GM12864 (cell line): ENCODE measurements at places on chromosomes 6 and 20.

DNA sequence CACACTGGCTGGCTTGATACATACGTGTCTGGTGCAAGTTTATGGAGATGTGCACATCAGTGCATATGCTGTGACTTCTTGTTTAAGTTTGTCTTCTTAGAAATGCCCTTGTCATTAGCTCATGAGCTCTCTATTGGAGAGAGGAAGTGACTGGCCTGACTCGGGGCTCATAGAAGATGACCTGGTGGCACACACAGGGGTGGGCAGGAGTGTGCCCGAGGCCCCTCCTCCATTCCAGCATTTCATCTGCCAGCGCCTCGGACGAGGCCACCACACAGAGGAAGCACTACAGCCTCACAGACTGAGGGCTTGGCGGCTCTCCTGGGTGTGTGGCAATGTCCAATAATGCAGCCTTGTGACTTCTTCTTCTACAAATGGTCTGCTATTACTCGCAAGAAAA lies 109.7 kb downstream of the FAM120B start:
- DNase-seq = no peak

- DNase-seq = no peak
These were observed 22.5 kb downstream of the RAB22A start for GRCh38 chr20:58331961-58332551.

- DNase-seq = peak; percentile 75
These were observed 31.9 kb downstream of the FOXO3 start for GRCh38 chr6:108592371-108593337.

DNA sequence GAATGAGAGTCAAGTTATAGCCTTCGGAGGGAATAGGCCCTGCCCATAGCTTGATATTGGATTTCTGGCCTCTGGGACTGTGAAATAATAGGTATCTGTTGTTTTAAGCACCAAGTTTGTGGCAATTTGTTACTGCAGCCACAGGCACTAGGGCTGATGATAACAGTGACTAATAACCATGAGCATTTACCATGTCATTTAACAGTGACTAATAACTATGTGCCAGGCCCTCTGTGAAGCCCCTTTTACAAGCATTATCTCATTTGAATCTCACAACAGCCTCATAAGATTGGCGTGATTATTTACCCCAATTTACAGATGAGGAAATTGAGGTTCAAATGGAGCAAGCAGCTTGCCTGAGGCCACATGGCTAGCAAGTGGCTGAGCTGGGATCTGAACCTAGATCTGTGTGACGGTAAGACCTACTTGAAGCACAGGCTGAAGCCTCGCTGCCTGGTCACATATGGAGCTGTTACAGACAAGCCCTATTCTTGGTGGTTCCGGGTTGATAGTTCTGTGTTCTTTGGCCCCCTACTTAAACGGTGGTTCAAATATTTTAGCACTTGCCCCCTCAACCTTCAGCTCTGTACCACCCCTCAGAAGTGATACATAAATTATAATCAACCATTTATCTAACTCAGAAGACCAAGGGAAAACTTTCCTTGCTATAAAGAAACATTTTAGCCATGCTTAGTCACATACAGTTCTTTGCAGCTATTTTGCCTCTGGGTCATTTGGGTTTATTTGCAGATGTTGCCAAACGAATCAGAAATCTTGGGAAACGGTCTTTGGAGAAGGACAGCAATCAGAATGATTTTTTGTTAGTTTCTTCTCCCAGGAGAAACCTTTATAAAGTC lies 98.3 kb downstream of the ELOVL5 start:
- DNase-seq = no peak

DNA sequence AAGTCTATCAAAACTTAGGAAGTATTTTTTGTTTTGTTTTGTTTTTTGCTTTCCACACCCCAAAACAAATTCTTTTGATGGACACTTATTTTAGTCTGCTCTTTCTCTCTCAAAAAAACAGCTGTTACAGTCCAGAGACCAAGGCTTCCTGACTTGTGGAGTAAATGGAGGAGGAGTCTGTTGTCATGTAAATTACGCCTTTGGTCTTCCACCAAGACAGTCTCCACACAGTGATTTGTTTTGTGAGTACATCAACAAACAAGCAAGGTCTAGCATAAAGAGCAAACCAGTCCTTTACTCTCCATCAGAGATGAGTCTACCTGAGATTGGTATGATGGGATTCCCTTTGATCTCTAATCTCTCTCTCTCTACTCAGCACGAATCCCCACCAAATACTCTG lies 588.0 kb upstream of the ARID1B start:
- no peak for DNase-seq

DNA sequence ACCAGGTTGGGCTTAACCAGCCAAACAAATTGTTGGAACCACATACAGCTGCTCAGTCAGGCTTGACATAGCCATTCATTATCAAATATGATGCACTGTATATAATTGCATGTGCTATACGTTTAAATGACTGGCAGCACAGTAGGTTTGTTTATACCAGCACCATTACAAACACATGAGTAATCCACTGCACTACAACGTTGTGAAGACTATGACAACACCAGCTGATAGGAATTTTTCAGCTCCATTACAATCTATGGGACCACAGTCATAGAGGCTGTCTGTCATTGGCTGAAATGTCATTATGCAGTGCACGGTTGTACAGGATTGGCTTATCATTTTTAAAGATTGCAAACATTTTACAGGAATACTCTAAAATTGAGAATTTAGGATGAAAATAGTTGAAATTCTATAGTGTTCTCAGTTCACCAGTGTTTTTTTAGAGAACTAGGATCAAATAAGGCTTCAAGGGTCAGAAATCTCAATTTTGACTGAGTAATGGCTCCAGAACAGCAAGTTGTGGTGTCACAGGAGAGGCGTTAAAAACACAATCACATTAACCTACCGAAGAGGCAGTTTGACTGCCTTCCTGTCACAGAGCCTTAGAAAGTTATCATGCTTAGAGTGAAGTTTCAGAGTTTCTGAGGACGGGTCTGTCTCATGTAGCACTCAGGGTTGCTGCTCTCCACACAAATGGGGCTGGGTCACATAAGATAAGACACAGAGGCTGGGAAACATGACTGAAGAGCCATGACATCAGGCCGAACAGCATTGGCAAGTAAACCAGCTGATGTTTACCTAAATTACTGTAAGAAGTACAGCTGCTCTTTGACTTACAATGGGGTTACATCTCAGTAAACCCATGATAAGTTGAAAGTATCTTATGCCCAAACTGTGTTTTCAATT lies 60.7 kb upstream of the SMLR1 start:
- no peak for DNase-seq

DNA sequence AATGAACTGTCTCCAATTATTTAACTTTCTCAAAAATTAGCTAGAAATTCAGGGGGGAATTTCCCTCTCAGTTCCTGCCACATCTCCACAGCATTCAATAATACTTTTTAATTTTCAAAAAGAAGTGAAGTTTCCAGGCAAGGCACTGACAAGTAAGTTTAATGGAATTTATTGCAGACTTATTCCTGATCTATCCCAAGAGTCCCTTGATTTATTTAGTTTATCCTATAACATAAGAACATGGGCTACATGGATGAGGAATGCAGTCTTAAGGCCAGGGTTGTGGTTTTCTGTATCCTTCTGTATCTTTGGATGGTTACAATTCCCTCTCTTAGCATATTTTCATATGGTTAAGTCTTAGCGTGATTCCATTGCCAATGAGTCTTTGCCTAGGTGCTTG lies 126.5 kb downstream of the TSHZ2 start:
- DNase-seq = no peak

DNA sequence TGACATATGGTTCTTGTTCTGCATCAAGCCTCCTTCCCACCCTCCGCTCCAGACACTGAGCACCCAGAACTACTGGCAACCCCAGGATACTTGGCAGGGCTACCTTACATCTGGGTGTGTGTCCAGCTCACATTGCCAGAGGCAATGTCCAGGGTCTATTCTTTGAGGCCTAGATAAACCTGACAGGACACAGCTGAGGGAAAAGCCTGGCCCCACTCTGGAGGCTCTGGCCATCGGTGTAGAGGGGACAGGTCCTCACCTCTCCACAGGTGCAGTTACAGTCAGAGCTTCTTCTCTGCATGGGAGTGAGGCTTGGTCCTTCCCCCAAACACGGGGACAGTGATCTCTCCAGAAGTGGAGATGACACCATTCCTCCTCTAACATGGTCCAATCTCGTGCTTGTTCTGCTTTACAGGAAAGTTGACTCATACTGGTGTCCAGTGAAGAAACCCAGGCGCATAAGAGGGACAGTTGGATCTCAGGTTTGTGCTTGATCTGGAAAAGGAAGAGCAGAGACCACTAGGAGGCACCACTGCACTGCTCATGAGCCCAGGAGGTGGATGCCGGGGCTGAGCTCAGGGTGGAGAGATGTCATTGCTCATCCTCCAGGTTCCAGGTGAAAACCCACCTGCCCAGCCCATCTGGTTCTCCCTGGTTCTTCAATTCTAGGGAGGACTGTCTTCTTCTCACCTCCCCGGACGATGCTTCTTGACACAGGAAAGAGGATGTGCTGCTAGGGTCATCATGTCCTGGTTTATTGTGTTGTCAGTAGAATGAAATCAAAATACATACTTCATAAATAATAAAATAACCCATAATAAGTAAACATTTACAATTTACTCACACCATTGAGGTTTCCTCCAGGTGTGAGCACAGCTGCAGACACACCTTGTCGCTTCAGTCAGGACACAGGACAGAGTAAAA lies 14.7 kb downstream of the HLA-F start:
- DNase-seq = peak; percentile 37

DNA sequence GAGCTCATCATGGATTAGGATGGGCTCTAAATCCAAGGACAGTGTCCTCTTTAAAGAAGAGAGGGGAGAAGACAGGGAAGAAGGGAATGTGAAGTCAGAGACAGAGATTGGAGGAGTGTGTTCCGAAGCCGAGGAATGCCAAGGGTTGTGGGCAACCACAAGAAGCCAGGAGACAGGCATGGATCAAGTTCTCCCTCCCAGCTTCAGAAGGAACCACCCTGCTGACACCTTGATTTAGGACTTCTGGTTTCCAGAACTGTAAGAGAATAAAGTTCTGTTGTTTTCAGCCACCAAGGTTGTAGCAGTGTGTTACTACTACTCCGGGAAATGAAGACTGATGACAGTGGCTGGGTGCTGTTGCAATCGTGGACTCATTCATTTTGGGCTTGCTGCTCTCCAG lies 120.1 kb downstream of the RPS12 start:
- no peak for DNase-seq

GRCh38 chr6:13413466-13413862 lies 73.9 kb downstream of the GFOD1 start:
- no peak for DNase-seq

DNA sequence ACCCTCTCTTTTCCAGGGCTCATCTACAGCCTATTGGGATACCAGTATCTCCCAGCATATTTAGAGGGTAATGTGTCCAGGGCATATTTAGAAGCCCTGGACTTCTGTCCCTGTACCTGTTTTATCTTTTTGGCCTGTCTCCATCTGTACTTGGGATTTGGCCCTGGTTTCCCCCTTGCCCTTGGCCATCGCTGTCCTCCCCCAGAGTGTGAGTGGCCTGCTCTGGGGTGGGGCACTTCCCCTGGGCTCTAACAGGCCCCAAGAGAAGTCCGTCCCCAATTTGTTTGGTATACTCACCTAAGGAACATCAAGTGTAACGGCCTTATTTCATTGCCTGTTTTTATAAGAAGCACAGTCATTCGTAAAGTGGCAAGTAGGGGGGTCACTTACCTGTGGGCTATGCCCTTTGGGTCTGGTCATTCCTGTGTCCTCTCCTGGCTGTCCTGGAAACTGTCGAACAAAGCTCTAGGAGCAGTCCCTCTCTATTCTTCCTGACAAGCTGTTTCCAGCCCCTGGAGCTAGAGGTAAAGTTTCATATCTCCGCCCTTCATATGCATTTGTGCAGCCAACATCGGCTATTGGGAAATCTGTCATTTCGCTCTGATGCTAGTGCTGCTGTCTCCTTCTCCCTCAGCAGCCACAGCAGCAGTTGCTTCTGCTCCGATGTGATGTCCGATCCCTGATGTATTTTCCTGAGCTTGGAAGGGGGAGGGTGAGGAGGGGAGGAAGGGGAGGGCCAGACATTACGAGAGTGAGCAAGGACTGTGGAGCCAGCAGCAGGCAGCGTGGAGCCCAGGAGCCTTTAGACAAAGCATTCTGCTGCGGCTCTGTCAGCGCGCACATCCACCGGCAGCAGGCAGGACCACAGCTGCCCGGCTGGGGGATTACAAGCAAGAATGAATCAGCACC lies 83.4 kb downstream of the TCP11 start:
- no peak for DNase-seq

DNA sequence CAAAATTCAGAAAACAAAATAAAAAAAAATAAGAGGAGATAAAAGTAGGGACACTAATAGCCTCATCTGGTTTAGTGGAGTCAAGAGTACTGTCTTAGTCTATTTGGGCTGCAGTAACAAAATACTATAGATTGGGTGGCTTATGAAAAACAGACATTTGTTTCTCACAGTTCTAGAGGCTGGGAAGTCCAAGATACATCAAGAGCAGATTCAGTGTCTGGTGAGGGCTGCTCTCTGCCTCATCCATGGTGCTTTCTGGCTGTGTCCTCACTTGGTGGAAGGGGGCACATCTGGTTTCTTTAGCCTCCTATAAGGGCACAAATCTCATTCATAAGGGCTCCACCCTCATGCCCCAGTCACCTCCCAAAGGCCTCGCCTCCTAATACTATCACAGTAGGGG lies 26.0 kb downstream of the NRSN1 start:
- DNase-seq = no peak

- no peak for DNase-seq
These were observed 32.8 kb upstream of the NTSR1 start for GRCh38 chr20:62675877-62676260.

GRCh38 chr6:103140308-103141027 lies 1719.3 kb downstream of the HACE1 start:
- no peak for DNase-seq

- DNase-seq = no peak
These were observed 23.8 kb upstream of the POLR1H start for GRCh38 chr6:30037182-30037788.

DNA sequence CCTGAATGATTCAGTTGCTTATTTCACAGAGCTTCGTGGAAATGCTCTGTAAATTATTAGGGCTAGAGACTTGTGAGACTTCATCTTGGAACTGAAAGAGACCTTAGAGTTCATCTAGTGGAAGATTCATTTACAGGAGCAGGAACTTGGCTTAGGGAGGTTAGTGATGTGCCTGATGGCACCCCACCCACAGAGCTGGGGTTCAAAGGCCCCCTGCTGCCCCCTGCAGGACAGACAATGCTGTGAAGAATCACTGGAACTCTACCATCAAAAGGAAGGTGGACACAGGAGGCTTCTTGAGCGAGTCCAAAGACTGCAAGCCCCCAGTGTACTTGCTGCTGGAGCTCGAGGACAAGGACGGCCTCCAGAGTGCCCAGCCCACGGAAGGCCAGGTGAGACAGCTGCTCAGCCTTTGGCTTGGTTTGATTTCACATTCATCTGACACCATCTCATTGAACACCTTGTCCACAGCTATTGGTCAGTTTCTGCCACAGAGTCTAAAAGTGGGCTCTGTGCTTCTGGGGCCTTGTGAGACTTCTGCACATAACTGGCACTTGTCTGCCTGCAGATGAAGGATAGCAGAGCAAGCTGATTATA lies 25.1 kb downstream of the MYBL2 start:
- DNase-seq = peak; percentile 42
